ENCODE measurements at places on chromosomes 6 and 20. TPM values are rescaled to one million over a fixed set of nuclear protein-coding genes. Genes with fewer than 3 reads are reported as not detected.

The VSTM2L gene
- total RNA-seq: 31.9 TPM

The PRDM13 gene
- total RNA-seq: not detected

The BEND3 gene
- 5.6 TPM for total RNA-seq

DNA sequence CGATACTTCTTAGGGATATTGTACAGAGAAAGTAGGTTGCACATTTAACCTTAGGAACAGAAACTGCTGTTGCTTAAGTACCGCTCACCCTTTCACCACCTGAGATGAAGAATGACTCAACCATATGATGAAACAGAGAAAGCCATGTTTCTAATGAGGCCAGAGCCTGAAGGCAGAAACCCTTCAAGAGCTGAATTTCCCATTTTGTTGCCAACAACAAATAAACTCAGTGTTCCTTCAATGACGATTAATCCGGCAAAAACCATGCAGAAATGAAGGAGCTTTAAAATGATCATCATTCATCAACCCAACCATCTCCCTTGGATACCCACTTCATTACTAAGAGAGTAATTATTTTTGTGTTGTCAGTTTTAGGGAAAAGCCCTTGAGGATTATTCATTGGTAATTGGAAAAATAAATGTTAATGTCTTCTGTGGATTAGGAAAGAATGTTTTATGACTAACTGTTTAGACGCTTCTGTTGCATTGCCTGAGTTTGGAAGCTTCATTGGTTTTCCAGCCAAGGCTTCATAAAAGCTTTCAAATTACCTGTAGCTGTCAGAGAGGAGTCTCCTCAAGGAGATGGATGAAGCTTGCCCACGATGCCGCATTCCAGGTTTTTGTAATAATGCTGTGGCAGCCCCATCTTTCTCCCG, 112.1 kb upstream of the IYD start:
- DNase-seq: no peak

- peak; percentile 39 for DNase-seq
Measured at GRCh38 chr6:36979347-36979742, 6.7 kb downstream of the MTCH1 start.

- DNase-seq: no peak
Measured at GRCh38 chr20:32567384-32568178, 17.6 kb downstream of the NOL4L start.
